ENCODE measurements at places on chromosomes 6 and 20. TPM values are rescaled to one million over a fixed set of nuclear protein-coding genes. Genes with fewer than 3 reads are reported as not detected.

The BTNL2 gene
- not detected for total RNA-seq

The RAB44 gene
- total RNA-seq = 0.05 TPM

The TRIM15 gene
- 0.18 TPM for total RNA-seq

The BPIFA1 gene
- not detected for total RNA-seq

The HMGN4 gene
- total RNA-seq = 86.4 TPM

The BPIFB2 gene
- total RNA-seq = not detected

The AKAP12 gene
- 5.0 TPM for total RNA-seq

The NR2E1 gene
- total RNA-seq = not detected

The TOMM34 gene
- 56.5 TPM for total RNA-seq

The SPATS1 gene
- total RNA-seq = not detected

The SRMS gene
- not detected for total RNA-seq

The ILRUN gene
- 56.2 TPM for total RNA-seq

The C6orf58 gene
- total RNA-seq = not detected

The C20orf204 gene
- 2.3 TPM for total RNA-seq

The CNR1 gene
- not detected for total RNA-seq

The CST2 gene
- total RNA-seq = not detected

The HRH3 gene
- not detected for total RNA-seq

The GPX6 gene
- not detected for total RNA-seq

The OSTM1 gene
- 7.3 TPM for total RNA-seq

The RPP40 gene
- total RNA-seq = 7.7 TPM

The PANK2 gene
- total RNA-seq = 50.2 TPM

The GPR63 gene
- 1.3 TPM for total RNA-seq

The FAM83B gene
- total RNA-seq = not detected

The FAM8A1 gene
- 3.3 TPM for total RNA-seq

The DCDC2 gene
- 0.23 TPM for total RNA-seq

The MMS22L gene
- 43.6 TPM for total RNA-seq

The IPCEF1 gene
- 10.9 TPM for total RNA-seq

The ENPP5 gene
- total RNA-seq = 0.23 TPM

The GRM1 gene
- total RNA-seq = not detected

The MYT1 gene
- total RNA-seq = 0.12 TPM

The FRS3 gene
- total RNA-seq = 4.8 TPM

The OVOL2 gene
- total RNA-seq = not detected

The MLIP gene
- total RNA-seq = not detected

The OOEP gene
- total RNA-seq = 0.55 TPM

The XKR7 gene
- not detected for total RNA-seq

The FOXS1 gene
- total RNA-seq = not detected

The BANF2 gene
- total RNA-seq = not detected

The SDCBP2 gene
- 2.8 TPM for total RNA-seq

The MAN1A1 gene
- 15.3 TPM for total RNA-seq

The COL11A2 gene
- 2.0 TPM for total RNA-seq

The STK4 gene
- total RNA-seq = 156 TPM

The FOXO3 gene
- 9.0 TPM for total RNA-seq

The DSP gene
- 0.09 TPM for total RNA-seq

The DNMT3B gene
- 1.4 TPM for total RNA-seq

The AGPAT4 gene
- total RNA-seq = 5.0 TPM

The RAET1E gene
- not detected for total RNA-seq

The ENPP1 gene
- total RNA-seq = 0.23 TPM

The THEMIS gene
- 24.5 TPM for total RNA-seq

The AHCY gene
- 189 TPM for total RNA-seq

The FOXA2 gene
- total RNA-seq = not detected

The CDH26 gene
- total RNA-seq = 0.88 TPM

All from activated CD4-positive, alpha-beta T cell treated with anti-CD3 and anti-CD28 coated beads for 36 hours (primary cell).